ENCODE measurements at places on chromosomes 1 and 21. TPM values are rescaled to one million over a fixed set of nuclear protein-coding genes. Genes with fewer than 3 reads are reported as not detected.

Gene SEC16B
- 0.49 TPM for total RNA-seq

Gene VWA5B1
- not detected for total RNA-seq

Gene MTARC2
- 3.6 TPM for total RNA-seq

Gene EDN2
- 0.21 TPM for total RNA-seq

Gene CD101
- 0.10 TPM for total RNA-seq

DNA sequence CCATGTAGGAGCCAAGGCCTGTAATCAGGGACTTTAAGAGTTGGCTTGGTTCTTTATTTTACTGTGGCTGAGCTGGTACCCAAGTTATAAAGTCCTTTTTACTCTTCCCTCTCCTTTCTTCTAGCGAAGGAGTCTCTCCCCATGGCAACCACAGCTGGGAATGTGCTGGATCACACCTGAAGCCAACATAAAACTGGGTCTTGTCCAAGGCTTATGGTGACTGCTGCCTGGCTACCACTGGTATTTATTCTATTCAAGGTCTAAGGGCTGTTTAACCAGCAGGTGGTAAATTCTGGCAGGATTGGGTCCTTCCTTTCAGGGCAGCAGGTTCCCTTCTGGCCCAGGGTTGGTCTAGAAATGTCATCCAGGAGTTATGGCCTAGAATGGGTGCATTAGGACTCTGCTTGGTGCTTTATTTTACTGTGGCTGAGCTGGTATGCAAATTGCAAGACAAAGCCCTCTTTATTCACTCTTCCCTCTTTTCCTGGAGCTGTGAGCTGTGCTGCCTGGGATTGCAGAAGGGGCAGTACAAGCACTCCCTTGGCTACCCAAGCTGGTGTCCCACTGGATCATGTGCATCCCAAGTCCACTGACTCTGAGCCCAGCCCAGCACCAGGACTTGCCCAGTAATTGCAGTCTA, 26.6 kb downstream of the SLC22A15 start:
- no peak for DNase-seq

GRCh38 chr21:40853956-40854688, 7.2 kb upstream of the DSCAM start:
- DNase-seq, result no peak

GRCh38 chr1:100752791-100753190, 33.2 kb downstream of the VCAM1 start:
- no peak for DNase-seq

DNA sequence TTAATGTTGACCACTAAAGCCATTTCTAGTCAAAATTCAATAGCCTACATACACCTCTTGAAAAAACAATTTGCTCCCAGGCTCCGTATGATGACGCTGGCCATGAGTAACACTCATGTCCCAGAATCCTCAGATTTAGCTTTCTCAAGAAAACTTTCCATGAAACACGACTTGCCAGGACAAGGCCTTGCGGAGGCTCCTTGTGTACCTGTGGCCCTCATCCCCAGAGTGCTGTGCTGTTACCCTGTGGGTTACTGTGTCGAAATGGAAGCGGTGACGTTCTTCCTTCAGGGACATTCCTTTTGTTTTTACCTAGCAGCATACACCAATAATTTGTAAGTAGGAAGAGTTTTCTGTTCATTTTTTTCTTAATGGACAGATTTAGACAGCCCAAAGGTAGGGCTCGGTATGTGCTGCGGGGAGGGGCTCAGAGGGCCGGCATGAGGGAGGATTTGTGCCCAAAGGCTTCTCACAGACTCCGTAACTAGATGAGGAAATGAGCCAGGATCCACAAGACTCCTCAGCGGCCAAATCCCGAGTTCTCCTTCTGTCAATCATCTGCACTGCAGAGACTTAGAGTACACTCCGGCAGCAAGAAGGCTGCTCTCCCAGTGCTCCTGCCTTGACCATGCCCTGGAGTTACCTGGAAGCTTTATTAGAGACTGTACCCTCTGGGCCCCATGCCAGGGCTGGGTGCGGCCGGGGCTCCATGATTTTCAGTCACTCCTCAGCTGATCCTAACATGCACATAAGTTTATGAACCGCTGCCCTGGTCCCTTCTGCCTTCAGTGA, 17.8 kb downstream of the GNG12 start:
- DNase-seq, result no peak
